ENCODE measurements at places on chromosomes 5 and 9. TPM values are rescaled to one million over a fixed set of nuclear protein-coding genes. Genes with fewer than 3 reads are reported as not detected.

Gene NXNL2
- not detected for total RNA-seq

Gene CDC20B
- total RNA-seq, result not detected

Gene BTNL3
- total RNA-seq, result not detected

Gene DDX31
- total RNA-seq, result 11.0 TPM

Gene PLCXD3
- total RNA-seq, result not detected

Gene PCDHA12
- not detected for total RNA-seq

Gene DMRT3
- total RNA-seq, result not detected

Gene FOXD4L3
- not detected for total RNA-seq

Gene OR1L1
- total RNA-seq, result not detected

All from CD4-positive, alpha-beta T cell (primary cell).